SHP77 treated with DMSO at 0.1 percent for 48 hours (cell line): ENCODE measurements at places on chromosomes 12 and 14.
A peak's percentile ranks its signal among the peaks of the same experiment; 100 is the strongest.

- DNase-seq, result peak; percentile 14
These were observed 7.1 kb downstream of the HECTD4 start for GRCh38 chr12:112375105-112375504.

DNA sequence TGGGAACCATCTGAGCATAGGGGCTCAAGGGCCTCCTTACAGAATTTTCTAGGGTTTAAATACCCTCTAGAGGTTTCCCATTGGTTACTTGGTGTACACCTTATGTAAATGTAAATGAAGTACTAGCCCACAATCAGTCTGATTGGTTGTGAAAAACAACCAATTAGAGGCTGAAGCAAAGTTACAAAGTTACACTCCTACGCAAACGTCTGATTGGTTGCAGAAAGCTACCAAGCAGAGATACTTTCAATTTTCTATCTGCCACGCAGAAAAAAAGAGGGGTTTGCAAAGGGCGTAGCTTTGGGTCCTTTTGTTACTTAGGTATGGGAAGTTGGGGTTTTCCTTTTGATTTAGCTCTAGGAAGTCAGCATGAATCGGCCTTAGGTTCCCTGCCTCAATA lies 1.8 kb upstream of the TMEM19 start:
- DNase-seq, result no peak

GRCh38 chr12:25929142-25929541 lies 29.3 kb upstream of the RASSF8 start:
- DNase-seq, result no peak

DNA sequence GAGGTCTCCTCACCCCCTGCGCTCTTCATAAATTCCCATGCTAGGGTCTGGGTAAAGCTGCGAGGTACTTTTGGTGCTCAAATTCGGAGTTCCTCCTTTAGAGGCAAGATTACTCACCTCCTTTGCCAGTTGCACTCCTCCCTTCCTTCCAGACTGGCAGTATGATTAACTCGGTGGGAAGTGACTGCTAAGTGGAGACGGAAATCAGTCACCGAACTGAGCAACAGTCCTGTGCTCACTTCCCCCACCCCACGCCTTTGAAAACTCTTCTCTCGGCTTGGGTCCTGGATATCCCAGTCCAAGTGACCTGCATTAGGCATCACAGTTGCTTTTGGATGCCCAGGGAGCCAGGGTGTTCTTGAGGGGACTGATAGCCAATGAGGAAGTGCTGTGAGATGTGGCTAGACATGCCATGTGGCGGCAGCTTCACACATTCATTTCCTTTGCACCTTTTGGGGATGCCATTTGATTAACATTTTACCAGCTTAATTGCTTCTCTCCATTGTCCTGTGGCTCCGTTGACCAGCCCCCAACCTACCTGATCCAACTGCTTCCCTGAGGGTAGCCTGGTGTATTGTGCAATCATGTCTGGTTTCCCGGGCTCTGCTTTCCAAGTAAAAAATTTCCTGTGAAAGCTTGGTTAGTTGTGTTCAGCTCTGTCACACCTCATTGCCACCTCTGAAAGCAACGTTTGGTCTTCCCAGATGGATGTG lies 840 bp downstream of the PNP start:
- DNase-seq, result peak; percentile 27

GRCh38 chr12:52637299-52637698 lies 14.7 kb downstream of the KRT2 start:
- no peak for DNase-seq

DNA sequence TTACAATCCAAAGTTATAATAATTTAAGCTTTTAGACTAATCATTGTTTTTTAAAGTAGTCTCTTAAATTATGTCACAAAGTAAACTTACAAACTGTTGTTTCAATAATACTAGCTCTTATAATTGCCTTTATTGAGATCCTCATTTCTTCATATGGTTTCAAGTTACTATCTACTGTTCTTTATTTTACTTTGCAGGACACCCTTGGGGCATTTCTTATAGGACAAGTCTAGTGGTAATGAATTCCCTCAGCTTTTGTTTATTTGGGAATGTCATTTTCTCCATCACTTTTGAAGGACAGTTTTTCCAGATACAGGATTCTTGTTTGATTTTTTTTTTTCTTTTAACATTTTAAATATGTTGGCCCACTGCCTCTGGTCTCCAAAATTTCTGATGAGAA lies 8.1 kb upstream of the ZFP36L1 start:
- no peak for DNase-seq

- no peak for DNase-seq
These were observed 109.4 kb downstream of the SLC15A5 start for GRCh38 chr12:16168078-16168477.

DNA sequence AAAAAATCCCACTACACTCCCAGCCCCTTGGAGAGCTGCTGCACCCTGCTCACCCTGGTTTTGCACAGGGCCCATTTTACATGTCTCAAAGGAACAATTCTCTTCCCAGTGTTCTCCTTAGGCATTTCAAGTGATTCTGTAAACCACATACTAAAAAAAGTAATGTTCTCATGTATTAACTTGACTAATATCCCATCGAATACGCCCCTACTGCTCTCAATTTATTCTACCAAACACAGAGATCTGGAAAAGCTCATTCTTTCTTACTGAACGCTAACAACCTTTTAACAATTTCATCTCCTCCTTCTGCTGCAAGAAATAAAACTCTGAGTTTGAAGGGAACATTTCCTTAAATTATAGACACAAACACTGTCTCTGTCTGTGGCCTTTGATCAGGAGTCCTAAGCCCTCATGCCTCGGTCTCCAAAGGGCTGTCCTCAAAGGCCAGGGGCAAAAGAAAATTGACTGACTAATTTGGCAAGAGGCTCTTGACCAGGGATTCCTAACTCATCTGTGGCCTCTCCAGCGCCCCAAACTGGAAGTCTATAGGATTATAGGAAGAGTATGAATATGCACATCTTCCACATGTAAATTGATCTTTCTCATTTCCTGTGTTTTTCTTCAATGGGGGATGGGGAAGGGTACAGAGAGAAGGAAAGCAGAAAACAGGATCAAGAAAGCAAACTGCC lies 17.1 kb upstream of the TSPAN11 start:
- no peak for DNase-seq

- DNase-seq, result peak; percentile 31
These were observed 10.1 kb upstream of the RTRAF start for GRCh38 chr14:51979088-51979709.

- no peak for DNase-seq
These were observed 728.8 kb upstream of the LMO3 start for GRCh38 chr12:17334784-17335183.

- no peak for DNase-seq
These were observed 391.7 kb upstream of the TBX3 start for GRCh38 chr12:115075552-115076170.

DNA sequence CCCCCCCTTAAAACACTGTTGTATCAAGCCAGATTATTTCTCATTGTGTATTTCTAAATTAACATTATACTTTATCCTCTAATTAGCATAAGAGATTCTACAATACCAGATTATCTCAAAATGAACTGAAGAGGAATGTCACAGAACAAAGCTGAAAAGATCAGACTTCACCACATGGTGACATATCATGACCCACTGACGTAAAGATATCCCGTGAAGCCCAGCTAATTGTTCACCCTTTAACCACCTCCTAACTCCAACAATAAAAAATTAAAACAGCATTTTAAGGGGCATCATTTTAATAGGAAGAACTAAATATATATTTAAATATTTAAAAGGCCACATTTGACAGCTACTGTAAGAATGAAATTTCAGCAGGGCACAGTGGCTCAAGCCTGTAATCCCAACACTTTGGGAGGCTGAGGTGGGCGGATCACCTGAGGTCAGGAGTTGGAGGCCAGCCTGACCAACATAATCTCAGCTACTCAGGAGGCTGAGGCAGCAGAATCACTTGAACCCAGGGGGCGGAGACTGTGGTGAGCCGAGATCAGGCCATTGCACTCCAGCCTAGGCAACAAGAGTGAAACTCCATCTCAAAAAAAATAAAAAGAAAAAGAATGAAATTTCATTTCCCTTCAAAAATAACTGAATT lies 29.0 kb downstream of the CDK17 start:
- no peak for DNase-seq

GRCh38 chr12:115204957-115205754 lies 521.2 kb upstream of the TBX3 start:
- no peak for DNase-seq
